ENCODE measurements at places on chromosomes 2 and 18. TPM values are rescaled to one million over a fixed set of nuclear protein-coding genes. Genes with fewer than 3 reads are reported as not detected.

DNA sequence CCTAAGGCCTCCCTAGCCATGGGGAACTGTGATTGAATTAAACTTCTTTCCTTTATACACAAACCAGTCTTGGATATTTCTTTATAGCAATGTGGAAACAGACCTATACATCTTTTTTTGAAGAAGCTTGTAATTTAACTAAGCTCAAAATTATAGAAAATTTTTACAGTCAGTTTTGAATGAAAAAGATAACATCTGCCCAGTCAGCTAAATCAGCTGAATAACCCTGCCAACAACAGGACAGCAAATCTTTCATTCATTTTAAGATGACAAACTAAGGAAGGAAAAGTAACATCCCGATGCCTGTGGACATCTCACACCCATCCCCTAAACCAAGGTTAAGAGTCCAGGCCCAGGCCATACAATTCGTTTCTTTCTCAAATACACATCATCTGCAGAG is 541.3 kb upstream of the SLC39A10 start:
- ATAC-seq, result no peak

GRCh38 chr2:20622731-20623130 is 28.2 kb downstream of the HS1BP3 start:
- ATAC-seq, result no peak

GRCh38 chr18:75691483-75691882 is 264.0 kb upstream of the SMIM21 start:
- ATAC-seq, result no peak

GRCh38 chr2:10325278-10326145 is 22.8 kb downstream of the HPCAL1 start:
- no peak for ATAC-seq

DNA sequence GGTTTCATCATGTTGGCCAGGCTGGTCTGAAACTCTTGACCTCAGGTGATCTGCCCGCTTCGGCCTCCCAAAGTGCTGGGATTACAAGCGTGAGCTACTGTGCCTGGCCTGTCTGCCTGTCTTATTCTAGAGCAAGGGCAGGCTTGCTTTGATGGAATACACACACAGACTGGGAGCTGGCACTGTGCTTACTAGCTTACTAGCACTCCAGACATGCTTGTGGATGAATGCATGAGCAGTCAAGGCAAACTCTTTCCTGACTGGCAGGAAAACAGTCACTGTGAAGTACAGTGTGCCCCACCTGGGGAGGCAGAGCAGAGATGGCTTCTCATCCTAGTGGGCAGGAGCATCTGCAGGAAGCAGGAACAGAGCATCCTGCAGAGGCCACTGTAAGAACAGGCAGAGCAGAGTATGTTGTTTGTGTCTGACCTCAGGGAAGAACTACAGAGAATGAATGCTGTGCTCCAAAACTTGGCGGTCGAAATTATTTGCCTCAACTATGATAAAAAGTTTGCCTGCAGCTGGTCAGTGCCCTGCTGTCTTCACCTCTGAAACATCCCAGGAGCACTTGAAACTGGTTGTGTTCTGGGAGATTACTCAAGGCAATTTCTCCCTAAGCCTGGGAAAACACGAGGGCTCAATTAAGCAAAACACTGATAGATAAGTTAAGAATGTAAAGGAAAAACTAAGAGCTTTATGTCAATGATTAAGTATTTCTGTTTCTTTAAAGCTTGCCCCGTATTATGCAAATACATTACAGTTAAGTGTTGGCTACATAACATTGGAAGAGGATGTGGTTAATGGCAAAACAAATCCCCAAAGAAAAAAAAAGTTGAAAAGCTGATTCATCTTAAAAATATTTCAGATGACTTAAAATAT is 102.4 kb downstream of the VAPA start:
- ATAC-seq, result peak; percentile 76

DNA sequence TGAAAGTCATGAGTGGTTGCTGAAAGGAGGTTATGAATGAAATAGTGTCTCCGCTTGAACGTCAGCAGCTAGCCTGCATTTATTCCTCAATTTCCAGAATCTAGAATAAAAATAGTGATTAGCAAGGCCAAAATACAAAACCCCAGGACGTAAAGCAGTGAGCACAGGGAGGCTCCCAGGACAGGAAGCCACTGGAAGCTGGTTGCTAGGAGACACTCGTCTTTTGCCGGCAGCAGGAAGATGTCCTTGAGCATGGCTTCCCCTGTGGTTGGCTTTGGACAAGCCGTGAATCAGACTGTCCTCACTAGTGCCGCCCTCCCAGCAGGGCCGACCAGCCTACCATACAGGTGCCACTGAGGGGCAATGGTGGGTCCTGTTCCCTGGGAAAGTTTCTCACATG is 374.4 kb downstream of the MTX2 start:
- no peak for ATAC-seq

DNA sequence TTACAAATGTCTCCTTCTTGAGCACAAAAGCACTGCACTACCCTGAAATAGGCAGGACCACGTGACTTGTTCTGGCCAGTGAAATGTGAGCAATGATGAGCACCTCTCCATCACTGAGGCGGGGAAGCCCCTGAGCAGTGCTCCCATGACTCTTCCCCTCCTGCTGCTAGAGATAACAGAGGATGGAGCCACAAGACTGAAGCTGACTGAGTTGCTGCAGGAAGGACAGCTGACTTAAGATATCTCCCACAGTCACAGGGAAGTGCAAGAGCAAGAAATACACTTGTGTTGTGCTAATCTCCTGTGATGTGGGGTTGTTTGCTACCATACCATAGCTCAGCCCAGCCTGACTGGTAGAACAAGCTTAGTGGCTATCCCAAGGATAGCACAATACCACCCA is 38.7 kb downstream of the STK39 start:
- no peak for ATAC-seq

- no peak for ATAC-seq
Observed at GRCh38 chr2:12589802-12590320, 126.9 kb upstream of the TRIB2 start.

GRCh38 chr18:23448291-23448690 is 4.8 kb upstream of the RIOK3 start:
- ATAC-seq, result no peak

DNA sequence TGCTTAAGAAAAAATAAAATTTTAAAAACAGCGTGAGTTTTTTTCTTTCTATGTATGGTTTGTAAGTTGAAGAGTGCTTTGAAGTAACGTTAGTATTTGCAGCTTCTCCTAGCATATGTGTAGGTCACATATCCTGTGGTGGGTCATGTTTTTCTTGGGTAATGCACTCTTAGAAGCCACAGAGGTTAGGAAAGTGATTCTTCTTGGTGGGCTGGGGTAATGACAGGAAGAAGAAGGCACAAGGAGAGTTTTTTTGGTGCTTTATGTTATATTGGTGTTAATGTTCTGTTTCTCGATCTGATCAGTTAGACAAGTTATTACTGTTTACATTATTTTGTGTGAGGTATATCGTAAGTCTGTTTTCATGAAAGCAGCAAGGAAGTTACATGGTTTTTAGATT is 109.0 kb downstream of the ICA1L start:
- ATAC-seq, result no peak

DNA sequence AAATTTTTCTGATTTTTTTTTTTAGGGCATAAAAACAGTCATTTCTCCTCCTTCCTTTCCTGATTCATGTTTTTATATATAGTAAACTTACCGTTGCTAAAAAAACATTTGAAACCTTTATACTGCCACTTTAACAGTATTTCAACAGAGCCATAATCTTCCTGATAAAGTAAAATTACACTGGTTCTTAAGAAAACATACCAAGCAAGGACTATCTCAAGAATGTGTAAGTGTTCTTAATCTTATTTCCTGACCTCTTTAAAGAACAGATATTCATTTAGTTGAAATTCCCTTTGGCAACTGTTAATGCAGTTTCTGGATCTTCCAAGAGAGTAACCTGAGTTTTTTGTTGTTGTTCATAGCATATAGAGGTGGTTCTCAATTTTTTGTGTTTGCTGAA is 26.6 kb upstream of the COLEC12 start:
- no peak for ATAC-seq

DNA sequence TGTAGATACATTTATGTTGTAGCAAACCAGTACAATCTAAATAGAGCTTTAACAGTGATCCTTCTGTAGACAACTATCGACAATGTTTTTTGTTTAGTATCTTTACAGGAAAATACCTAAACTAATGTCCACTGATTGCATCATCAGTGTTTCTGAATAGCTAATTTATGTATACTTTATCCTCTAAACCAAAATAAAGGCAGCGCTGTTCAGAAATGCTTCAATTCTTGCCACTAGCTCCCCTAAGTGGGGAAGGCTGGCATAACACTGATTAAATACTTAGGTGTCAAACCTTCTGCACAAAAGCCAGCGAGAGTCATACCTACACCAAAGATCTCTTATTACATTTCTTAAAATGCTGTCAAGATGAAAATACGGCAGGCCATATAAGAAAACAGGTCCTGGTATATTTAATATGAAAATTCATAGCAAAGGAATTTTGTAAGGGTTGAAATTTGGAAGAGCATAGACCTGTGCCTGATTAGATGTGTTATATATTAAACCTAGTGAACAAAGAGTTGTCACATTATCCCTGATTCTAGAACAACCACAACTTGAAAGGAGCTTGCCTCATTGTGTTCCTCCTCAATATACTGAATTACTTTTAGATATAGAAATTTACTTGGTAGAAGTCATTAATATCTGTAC is 1693.4 kb upstream of the SLC39A10 start:
- no peak for ATAC-seq

DNA sequence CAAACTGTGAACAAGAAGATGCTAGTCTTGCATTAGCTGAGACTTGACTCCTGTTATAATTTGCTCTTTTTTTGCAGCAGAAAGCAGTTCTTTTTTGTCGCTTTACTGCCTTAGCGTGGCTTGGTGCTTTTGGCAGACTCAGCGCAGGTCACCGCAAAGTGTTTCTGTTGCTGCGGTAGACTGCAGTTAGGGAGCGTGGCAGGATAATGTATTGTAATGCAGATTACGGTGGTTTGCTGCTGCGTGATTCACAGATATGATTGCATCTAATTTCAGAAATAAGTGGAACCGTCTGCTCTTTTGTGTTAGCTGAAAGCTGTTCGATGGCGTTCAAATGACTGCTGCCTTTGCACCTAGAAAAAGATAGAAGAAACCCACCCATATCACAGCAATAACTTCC is 131.6 kb upstream of the SATB2 start:
- ATAC-seq, result no peak

DNA sequence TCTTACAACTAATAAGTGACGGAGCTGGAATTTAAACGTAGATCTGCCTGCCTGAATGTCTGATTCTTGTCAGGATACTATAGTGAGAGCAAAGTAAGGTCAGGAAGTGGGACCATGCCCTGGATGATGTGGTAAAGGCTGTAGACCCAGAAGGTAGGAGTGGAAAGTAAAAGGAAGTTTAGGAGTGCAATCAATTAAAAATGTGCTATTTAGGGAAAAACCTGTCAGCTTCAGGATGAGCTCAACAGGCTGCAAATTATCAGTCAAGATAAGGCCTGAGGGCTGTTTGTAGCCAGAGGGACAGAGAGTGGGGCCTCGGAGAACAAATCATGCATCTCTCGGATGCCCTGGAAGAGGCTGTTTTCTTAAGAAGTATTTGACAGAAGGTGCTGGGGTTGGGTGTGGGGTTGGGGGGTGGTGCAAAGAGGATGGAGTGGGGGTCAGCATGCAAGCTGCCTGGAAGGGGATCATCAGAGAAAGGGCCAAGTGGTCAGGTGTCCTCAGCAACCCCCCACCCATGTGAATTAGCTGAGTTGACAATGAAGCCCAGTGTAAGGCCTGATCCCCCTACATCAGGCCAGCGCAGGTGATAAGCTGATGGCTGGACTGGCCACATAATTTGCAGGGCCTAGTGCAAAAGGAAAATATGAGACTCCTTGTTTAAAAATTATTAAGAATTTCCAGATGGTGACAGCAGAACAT is 53.2 kb upstream of the MAPRE3 start:
- no peak for ATAC-seq

DNA sequence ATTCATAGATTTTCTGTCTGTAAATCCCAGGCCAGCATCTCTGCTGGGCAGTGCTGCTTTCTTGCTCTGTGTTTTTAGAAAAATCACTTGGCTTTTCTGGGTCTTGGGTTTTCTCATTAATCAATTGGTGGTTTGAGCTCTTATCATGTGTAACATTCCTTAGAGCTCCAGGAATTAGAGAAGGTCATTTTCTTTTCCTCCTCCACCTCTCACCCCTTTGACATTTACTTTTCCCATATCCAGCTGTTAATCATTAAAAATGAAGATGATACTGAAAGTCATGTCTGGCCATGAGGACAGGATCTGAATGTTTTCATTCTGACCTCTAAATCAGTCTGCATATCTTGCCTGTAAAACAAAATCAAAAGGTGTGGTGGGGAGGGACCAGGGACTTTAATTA is 111.0 kb downstream of the LRRTM1 start:
- ATAC-seq, result no peak

GRCh38 chr18:22550366-22550765 is 132.7 kb upstream of the CTAGE1 start:
- ATAC-seq, result no peak

GRCh38 chr2:241701149-241701398 is 765 bp upstream of the ING5 start:
- no peak for ATAC-seq

DNA sequence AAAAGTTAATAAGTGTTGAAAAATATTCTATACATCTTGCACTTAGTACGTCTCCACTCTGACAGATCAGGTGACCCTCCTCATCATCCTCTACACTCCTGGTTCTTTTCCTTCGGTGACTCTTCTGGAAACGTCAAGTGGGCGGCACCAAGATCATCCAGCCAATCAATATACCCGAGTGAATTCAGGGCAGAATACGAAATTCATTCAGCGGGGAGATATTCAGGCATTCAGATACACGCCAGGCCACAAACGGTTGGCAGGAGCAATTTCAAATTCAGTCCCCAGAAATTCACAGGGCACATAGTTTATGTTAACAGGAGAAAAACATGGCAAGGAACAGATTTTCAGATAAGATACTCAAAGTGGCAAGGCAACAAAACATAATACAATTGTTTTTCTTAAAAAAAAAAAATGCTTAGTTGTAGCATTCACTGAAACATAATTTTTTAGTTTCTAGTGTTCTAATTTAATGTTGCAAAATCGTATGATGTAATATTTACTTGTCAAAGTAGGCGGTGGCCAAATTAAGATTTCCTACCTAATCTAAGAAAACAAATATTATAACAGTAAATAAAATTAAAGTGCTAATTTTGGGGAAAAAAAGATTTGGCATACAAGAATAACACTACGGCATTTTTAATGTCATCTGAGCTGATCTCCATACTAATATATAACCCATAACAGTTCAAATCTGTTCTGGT is 4.2 kb downstream of the CLK1 start:
- no peak for ATAC-seq

- no peak for ATAC-seq
Observed at GRCh38 chr2:160368988-160369930, 124.3 kb downstream of the RBMS1 start.

- no peak for ATAC-seq
Observed at GRCh38 chr2:128774320-128775216, 455.9 kb upstream of the HS6ST1 start.

MBP gene
- 31.1 TPM for total RNA-seq

POTEC gene
- not detected for total RNA-seq

CYP27C1 gene
- 0.12 TPM for total RNA-seq

SH2D6 gene
- not detected for total RNA-seq

TEX51 gene
- total RNA-seq, result not detected

ITPRID2 gene
- 114 TPM for total RNA-seq

HNMT gene
- 50.1 TPM for total RNA-seq

REEP1 gene
- 65.7 TPM for total RNA-seq

TEX44 gene
- not detected for total RNA-seq

KCNIP3 gene
- 21.8 TPM for total RNA-seq

PRKAG3 gene
- total RNA-seq, result not detected

ARHGAP15 gene
- 3.4 TPM for total RNA-seq

GPN1 gene
- 20.9 TPM for total RNA-seq

ABCG8 gene
- not detected for total RNA-seq
